Muscle of back (tissue), 13 donors: ENCODE measurements at places on chromosomes 4 and X. TPM values are rescaled to one million over a fixed set of nuclear protein-coding genes. Genes with fewer than 3 reads are reported as not detected.

DNA sequence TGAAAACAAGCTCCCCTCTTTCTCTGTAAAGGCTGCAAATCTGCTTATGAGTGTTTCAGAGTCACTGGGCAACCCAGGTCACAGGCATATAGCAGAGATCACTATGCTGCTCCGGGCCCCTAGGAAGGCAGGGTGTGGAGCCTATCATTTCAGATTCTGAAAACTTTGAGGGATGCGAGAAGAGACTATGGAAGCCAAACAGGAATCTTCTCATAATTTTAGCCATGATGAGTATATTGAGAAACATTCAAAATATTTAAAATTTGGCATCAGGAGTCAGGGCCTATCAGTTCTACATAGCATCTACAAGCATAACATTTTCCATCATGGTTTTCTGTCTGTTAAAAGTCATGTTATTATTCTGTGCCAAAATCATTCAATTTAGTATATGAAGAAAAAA is 61.7 kb upstream of the ATXN3L start:
- DNase-seq, result no peak

DNA sequence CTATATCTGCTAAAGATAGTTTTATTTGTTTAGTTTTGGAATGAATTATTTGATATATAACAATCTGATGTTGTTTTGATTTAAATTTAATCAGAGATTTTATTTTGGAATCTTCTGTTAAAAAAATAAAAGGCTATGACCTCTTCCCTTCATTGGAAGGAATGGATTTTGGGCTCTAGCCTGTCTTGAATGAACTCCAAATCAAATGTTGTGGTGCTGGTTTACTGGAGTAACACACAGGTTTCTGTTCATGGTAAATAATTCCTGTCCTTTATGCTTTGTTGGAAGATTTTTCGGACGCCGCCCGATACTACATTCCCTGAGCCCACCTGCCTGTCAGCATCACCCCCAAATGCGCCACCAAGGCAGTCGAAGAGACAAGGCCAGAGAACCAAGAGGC is 291.1 kb downstream of the ARHGAP10 start:
- DNase-seq, result no peak

- DNase-seq, result no peak
Measured at GRCh38 chr4:38987491-38987890, 44.7 kb downstream of the TMEM156 start.

DNA sequence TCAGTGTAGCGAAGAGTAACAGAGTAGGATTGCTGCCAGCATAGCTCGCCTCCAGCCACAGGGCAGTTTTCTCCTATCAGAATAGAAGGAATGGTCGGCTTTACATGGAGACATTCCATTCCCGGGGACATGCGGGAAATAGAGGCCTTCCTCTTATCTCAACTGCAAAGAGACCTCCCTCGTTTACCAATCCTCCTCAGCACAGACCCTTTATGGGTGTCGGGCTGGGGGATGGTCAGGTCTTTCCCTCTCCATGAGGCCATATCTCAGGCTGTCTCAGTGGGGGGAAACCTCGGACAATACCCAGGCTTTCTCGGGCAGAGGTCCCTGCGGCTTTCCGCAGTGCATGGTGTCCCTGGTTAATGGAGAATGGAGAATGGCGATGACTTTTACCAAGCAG is 285.0 kb downstream of the ASMT start:
- no peak for DNase-seq

DNA sequence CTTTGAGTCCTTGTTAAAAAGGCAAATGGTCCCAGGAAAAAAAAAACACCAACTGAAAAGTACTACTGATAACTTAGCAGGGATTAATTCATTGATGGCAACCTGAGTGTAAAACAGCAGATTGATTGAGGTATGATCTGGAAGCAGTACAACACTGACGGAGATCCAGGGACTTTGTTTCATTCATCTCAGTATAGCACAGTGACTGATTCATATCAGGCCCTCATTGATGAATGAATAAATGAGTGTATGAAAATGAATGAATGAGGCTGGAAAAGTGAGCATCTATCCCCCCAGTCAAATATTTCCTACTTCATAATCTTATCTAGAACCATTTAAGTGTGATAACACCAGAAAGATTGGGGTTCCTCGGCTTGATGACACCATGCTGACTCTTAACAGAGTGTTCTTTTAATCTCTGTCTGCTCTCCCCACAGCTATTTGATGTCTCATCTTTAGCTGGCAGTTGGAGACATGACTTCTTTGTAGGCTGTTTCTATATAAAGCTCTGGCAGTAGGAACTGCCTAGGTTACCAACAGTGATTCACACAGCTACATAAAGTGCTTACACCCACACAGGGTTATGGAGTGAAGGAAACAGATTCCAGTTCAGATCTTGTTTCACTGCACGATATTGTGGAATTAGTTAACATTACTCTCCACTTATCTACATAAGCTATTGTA is 18.6 kb upstream of the RNF128 start:
- DNase-seq, result peak; percentile 0

DNA sequence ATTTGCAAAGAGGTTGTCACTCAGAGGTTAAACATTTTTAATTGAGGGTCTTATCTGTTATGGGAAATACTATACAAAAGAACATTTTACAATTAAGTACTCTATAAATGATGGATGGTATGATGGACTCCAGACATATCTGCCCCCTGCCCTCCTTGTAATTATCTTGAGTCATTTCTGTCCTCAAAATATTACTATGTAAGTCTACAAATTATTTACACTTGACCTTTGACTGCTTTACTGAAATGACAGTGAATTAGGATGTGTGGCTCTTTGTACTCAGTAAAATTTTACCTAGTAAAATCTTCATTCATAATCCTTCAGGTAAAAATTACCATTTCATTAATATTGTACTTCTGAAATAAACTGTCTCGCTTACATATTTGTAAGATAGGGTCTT is 46.5 kb downstream of the USP9X start:
- DNase-seq, result no peak

GRCh38 chr4:89283226-89284009 is 24.2 kb downstream of the GPRIN3 start:
- DNase-seq, result no peak

PPP2R2C gene
- 0.29 TPM for polyA plus RNA-seq

LRRC66 gene
- polyA plus RNA-seq, result 0.80 TPM

SYP gene
- polyA plus RNA-seq, result 1.3 TPM

HPSE gene
- 0.59 TPM for polyA plus RNA-seq
